ENCODE measurements at places on chromosomes 7 and 10.

DNA sequence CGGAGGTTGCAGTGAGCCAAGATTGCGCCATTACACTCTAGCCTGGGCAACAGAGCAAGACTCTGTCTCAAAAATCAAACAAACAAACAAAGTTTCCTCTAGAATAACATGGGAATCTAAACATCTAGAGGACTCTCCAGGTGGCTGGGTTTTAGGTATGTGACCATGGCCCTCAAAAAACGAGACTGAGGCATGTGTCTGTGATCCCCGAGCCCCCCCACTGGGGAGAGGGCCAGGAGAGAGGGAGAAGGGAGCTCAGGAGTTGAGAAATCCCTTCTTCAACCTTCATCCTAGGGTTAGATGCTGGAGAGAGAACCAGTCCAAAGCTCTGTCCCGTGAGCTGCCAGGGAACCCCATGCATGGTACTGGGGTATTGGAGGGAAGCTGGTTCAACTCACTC, 188.0 kb upstream of the LYZL2 start:
- DNase-seq, result no peak

DNA sequence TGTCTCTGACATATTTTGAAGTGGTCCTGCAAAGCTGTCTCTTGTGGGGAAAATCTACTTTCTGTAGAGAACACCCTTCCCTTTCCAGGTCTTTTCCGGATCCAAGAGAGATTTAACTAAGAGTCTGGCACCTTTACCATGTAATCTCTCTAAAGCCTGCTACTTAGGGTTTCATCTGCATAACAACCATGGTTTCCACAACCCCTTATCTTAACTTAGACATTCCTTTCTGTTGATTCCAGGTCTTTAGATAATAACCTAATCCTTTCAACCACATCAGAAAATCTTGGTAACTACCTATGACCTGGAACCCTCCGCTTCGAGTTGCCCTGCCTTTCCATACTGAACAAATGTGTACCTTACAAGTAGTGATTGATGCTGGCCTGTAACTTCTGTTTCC, 243.6 kb upstream of the PTER start:
- no peak for DNase-seq

DNA sequence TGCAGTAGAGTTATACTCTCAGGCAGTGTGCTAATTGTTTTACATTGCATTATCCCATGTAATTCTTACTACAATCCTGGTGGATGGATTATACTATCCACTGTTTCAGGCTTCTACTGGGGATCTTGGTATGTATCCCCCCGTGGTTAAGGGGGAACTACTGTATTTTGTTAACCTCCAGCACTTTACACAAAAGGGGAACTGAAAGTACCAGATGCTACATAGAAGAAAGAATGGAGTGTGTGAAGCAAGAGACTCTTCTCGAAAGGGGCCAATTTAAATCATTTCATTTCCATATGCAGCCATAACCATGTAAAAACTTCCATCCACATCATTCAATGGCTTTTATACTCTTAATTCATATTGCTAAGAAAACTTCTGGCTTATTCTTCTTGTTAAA, 69.4 kb downstream of the C1GALT1 start:
- no peak for DNase-seq

DNA sequence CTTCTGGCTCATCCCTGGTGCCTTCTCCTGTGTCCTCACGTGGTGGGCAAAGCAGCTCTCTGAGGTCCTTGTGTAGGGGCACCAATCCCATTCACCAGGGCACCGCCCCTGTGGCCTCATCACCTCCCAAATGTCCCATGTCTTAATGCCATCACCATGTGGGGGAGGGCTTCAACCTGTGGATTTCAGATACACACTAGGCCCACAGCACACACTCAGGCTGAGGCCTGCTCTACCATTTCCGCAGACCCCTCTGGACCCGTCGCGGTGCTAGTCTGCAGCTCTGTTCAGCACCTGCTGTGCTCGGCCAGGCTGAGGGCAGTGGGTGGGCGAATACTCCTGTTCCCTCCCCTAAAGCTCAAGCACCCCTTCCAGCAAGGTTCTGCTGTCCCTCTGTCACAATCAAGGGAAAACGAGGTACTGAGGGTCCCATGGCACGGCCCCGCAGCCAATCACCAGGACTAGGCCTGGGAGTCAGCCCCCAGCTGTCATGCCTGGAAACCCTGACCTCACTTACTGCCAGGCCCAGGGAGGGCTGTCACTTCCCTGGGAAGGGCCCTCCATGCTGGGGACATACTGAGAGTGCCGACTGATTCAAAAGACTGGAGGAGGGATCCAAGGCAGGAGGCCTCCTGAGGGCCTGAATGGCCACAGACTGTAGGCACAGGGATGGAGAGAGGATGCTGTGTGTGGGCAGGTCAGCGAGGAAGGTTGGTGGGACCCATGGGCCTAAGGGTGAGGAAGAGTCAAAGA, 123.8 kb upstream of the RET start:
- DNase-seq, result no peak

DNA sequence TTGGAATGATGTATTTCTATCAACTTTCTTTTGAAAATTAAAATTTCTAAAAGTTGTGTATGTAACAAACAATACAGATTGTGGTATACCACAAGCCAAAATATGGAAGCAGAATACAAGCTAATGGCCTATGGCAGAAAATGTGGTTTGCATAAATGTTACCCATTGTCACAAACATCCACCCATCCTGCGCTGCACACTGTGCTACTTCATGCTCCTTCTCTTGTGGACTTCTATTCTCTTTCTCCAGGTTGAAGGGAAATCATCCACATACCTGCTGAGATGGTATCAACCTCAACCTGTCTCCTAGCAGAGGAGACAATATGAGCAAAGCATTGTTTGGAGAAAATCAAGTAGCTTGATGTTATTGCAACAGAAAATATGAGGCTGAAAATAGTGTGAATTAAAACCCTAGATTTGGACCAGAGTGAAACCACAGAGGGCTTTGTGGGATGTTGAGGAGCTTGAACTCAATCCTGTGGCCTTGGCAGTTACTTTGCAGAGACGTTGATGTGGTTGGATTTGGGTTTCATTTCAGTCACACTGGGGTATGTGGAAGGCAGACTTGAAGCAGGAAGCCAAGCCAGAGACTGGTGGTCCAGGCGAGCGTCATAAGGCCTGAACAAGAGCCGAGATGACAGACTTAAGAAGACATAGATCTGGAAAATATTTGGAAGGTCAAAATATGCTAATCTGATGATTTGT, 63.8 kb downstream of the ICA1 start:
- no peak for DNase-seq

DNA sequence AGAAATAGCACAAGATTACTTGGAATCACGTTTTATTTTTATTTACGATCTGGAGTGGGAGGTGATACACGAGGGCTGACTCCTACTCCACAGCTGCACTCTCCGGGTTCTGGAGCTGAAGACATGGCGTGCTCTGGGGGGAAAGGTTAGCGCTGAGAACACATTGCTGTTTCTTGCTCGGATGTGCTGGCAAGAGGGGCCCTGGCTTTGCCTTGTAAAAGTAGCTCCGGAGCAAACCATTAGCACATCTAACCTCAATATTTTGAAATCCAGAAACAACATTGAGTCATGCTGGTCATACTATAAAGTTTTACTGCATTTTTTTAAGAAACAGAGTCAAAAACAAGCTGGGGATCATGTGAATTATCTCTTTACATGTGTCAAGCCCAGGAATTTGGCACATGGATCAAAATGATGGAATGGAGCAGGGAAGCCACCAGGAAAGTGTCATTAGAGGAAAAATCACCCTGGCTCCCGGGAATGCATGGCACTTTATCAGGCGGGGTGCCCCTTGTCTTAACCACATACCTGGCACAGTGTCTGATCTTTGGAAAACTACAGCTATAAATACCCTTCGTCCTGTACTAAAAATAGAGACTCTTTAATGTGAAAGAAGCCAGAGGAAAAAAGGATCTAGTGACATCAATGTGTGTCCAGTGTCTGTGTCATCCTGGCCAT, 31.6 kb upstream of the LYZL1 start:
- peak; percentile 81 for DNase-seq

DNA sequence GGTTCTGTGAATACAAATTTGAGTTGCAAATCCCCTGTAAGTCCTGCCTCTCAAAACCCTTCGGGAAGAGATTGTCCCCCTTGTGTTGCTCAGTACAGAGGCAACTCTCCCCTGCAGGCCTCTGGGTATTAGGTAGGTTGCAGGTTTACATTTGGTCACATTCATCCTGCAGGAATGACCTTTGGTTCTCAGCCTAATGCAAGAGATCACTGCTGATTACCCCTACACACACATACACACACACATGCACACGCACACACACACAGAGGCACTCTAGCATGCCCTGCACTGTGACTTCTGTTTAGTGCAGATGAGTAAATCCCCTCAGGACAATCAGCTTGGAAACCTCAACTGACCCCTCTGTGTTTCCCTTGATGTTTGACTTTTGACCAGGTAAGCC, 69.2 kb downstream of the C10orf67 start:
- DNase-seq, result no peak

DNA sequence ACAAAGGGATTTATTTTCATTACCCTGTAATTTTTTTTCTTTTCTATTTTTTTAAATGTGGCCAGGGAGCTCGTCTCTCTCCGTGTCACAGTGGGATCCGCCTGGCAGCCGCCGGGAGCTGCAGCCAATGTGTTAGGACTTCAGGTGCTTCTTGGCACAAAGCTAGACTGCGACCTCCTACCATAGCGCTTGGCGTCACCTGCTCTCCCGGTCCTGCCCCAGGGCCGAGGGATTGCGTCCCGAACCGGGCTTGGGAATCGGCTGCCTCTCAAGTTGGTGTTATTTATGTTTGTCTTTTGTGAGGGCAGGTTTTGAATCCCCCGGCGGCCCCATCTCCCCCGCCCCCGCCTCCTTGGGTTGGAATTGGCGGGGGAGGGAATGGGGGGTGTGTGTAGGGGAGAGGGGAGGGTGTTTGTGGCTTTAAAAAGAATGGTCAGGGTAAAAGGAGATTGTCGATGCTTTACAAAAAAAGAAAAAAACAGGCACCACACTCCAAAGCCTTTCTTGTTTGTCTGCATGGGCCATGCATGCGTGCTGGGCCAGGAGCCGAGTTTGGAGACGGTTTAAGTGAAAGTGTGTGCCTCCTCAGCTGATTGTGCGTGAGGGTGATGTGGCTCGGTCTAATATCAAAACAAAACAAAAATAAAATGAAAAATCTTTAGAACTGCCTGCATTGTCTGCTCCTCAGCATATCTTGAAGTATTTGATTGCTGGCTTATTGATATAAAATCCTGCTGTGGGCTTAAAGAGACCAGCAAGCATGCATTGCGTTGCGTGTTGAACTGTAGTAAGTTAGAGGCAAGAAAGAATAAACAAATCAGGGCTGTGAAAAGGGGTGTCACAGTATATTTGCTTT, 1.2 kb downstream of the PPP1R9A start:
- no peak for DNase-seq

- DNase-seq, result no peak
Measured at GRCh38 chr10:127937069-127937468, 30.2 kb downstream of the PTPRE start.

DNA sequence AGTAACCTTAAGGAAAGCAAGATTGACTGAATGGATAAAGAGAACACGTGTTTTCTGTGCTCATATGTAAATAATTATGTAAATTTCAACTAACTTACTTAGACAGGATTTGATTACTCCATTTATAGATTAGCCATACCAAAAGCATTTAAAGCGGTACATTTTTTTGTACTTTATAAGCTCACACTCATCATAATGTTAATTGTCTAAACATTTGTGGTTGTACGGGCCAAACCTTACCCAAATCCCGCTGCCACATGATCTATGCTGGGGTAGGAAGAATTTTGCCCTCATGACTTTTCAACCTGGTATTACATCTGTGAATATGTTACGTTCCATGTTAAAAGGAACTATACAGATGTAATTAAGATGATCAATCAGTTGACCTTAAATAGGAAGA, 29.1 kb downstream of the MKX start:
- no peak for DNase-seq

DNA sequence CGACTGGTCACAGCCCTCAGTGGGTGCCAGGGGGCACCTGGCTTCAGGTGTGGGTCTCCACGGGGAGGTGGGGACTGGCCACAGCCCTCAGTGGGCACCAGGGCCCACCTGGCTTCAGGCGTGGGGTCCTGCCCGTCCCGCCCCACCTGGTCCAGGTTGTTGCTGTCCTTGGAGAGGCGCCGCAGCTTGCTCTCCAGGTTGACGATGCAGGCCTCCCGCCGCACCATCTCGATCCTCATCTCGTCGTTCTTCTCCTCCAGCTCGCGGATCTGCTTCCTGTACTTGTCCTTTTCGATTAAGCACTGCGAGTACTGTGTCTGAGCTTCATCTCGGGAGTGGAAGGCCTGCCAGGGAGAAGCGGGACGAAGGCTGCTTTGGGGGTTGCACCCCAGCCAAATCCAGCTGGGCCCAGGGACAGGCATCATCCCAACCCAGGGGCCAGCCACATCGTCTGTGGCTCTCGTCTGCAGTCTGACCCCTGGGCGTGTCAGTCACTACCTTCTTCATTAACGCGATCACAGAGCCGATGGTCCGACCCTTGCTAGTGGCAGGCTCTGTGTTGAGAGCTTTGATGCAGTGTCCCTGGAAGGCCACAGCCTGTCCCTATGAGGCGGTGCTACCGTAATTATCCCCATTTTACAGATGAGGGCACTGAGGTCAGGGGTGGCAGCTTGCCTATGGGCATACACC, 92.9 kb upstream of the GNA12 start:
- no peak for DNase-seq

GRCh38 chr10:14698111-14698828, 76.4 kb downstream of the FAM107B start:
- DNase-seq, result peak; percentile 88
